ENCODE measurements at places on chromosomes 6 and 20.
A peak's percentile ranks its signal among the peaks of the same experiment; 100 is the strongest.

GRCh38 chr6:33117811-33118277 is 42.1 kb downstream of the HLA-DPB1 start:
- no peak for DNase-seq

DNA sequence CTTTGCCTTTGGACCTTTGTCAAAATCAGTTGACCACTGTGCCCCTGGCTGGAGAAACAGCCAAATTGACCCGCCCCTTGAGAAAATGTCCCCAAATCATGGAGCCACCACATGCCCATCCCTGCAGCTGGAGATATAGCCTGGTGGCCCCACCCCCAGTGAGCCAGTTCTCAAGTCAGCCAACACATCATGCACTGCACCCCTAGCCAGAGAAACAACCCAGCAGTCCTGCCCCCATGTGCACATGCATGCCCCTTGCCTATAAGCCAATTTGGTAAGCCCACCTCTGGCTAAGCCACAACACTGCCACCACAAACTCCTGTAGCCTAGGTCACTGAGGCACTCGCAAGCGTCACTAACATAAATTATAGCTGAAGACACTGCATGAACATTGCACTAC is 174.2 kb upstream of the ECI2 start:
- DNase-seq, result no peak

DNA sequence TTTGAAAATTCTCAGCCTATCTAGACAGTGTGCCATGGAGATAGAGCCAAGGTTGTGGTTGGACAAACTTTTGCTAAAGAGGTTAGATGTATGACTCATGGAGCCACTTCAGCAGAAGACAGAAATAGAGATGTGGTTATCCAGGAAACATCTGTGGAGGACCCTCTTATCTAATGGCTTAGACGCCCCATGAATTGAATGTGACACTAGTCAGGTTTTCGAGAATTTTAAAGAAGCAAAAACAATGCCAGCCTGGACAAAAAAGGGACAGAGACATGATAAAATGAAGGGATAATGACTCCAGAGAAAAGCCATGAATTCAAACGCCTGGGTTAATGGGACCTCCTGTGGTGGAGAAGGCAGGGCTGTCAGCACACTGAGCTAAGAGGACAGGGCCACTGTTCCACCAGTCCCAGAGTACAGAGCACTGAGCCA is 280.5 kb downstream of the CLVS2 start:
- DNase-seq, result no peak

DNA sequence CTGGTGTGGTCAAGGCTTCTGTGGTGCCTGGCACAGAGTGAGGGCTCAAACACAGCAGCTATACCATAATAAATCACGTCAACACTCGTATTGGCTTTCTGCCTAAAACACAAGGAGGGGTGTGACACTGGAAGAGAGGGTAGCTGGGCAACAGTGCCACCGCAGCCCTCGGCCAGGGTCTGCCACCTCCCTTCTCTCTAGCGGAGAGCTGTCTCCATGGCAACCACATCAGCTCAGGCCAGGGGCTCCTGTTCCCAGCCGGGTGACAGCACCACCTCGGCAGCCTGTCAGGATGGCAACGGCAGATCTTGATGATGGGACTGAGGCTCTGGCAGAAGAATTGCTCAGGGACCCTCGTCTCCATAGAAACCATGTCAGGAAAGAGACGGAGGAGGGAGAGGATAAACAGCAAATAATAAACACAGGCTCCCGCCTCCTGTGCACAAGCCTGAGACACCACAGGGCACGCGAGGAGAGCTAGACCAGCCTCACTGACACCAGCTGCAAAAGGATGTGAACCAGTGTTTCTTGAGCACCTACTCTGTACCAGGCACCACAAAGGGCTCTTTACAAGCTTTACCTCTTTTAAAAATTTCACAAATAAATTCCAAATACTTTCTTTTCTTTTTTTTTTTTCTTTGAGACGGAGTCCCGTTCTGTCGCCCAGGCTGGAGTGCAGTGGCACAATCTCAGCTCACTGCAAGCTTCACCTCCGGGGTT is 50.4 kb upstream of the TLDC2 start:
- DNase-seq, result no peak

DNA sequence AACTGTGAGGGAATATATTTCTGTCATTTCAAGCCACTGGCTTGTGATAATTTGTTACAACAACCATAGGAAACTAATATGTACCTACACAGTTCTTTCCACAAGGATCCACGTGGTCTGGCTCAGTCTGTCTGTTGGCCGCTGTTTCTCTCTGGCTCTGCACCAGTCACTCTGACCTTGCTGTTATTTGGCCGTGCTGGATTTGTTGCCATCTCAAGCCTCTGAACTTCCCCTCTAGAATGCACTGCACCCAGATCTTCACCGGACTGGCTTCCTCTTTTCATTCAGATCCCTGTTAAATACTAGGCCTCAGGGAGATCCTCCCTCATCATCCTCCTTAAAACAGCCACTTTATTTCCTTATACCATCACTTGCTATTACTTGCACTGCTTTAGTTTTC is 446.8 kb downstream of the TFAP2B start:
- DNase-seq, result no peak

- no peak for DNase-seq
Measured at GRCh38 chr20:42192321-42192720, 574.1 kb upstream of the CHD6 start.

DNA sequence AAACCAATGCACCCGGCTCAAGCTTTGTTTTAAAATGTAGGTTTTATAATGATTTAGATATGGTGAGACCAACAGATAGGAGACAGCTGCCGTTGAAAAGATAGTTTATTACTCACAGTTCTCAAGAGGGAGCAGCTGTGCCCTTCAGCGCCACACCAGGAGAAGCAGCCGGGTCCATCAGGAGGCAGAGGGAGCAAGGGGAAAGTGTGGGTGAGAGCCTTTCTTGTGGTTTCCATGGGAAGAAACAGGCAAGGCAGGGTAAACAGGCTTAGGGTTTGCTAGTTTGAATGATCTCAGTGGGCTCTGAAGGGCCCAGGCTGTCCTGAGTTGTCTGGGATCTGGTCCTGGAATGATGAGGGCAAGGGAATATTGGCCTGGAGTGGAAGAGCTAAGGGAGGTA is 117.7 kb upstream of the PLCB4 start:
- DNase-seq, result no peak

- no peak for DNase-seq
Measured at GRCh38 chr6:110976575-110976974, 5.3 kb upstream of the RPF2 start.

- no peak for DNase-seq
Measured at GRCh38 chr20:3812259-3812681, 8.1 kb upstream of the AP5S1 start.

- no peak for DNase-seq
Measured at GRCh38 chr6:139638179-139638941, 263.9 kb upstream of the CITED2 start.

DNA sequence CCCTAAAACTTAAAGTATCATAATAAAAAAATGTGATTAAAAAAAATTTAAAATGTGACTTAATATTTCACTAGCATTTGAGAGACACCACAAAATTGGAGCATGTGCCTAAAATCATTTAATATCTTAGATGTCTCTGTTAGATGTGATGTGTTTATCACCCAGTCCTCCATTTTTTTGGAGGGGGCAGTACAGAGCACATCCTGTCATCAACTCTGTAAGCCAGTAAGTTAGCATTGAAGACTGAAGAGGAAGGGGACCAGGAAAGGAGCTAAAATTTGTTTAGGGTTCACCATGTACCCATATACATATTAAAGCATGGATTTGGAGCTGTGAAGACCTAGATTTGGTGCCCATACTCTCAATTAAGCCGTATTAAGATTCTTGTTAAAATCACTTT is 30.7 kb upstream of the ADIG start:
- DNase-seq, result no peak

- DNase-seq, result no peak
Measured at GRCh38 chr6:32905078-32905477, 35.8 kb downstream of the HLA-DMB start.

- DNase-seq, result no peak
Measured at GRCh38 chr6:169902070-169902469, 150.6 kb downstream of the ERMARD start.

DNA sequence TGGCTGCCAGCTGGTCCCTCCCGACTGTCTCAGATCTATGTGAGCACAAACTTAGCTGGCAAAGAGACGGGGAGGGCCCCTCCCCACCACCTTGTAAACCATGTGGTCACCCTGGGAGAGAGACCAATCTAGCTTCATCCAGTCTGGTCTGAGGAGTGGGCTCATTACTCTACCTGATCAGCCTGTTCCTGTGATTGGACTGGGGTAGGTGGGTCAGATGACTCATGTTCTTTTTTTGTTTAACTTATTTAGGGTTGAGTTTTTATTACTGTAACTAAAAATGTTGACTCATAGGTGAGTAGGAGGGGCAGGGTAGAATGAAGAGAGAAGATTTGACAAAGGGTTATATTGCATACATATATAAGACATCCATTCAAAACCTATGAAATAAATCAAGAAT is 4.7 kb downstream of the GSTA4 start:
- DNase-seq, result no peak

DNA sequence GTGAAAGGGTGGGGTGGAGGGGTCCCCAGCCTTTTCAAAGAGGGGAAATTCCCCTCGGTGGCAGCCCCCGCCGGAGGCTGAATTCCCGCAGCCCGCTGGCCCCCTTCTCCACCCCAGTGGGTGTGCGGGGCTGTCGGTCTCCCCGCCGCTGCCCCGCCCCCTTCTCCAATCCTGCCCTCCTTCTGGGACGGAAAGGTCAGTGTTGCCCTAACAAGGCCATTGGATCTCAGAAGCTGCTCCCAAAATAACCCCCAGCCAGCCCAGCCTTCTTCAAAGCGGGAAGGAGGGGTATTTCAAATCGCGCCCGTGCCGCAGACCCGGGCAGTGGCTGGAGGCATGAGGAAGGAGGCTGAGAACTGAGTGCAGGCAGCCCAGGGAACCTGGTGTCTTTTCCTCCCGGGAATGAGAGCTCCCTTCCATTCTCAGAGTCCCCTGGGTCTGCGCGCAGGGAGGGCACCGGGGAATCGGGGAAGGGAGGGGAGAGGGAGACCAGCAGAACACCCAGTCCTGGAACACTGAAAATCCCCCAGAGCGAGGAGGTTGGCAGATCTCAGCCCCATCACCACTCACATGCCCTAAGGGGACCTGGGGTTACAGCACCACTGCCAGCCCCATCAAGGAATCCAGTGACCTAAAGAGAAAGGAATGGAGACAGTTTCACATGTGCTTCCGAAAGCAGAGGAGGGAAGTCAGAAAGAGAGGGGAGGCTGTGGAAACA is at the start of gene JPH2:
TSS of gene JPH2 (minus strand) at position 135 of the 718 bp plus-strand sequence. CDS start 483 bp downstream, outside the sequence.
- no peak for DNase-seq

DNA sequence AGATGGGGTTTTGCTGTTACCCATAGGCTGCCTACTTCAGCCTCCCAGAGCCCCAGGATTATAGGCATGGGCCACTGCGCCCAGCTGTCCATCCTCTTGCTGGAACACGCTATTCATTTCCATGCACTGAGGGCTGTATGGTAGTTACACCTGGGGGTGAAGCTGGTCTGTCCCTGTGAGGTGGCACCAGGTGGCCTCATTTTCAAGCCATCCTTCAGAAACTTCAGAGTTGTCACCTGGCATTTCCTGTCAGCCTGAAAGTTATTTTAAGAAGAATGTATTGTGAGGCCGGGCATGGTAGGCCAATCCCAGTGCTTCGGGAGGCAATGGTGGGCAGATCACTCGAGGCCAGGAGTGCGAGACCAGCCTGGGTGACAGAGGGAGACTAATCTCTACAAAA is 147.6 kb downstream of the DTNBP1 start:
- DNase-seq, result no peak

GRCh38 chr6:56949925-56950495 is 4.9 kb upstream of the BEND6 start:
- no peak for DNase-seq

DNA sequence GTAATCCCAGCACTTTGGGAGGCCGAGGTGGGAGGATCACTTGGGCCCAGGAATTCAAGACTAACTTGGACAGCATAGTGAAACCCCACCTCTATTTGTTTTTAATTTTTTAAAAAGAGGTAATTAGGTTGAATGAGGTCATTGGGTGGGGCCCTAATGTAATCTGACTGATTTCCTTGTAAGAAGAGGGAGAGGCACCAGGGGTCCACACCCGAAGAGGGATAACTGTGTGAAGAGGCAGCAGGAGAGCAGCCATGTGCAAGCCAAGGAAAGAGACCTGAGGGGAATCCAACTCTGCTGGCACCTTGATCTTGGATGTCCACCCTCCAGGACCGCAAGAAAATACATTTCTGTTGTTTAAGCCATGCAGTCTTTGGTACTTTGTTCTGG is 63.4 kb downstream of the QRSL1 start:
- no peak for DNase-seq

DNA sequence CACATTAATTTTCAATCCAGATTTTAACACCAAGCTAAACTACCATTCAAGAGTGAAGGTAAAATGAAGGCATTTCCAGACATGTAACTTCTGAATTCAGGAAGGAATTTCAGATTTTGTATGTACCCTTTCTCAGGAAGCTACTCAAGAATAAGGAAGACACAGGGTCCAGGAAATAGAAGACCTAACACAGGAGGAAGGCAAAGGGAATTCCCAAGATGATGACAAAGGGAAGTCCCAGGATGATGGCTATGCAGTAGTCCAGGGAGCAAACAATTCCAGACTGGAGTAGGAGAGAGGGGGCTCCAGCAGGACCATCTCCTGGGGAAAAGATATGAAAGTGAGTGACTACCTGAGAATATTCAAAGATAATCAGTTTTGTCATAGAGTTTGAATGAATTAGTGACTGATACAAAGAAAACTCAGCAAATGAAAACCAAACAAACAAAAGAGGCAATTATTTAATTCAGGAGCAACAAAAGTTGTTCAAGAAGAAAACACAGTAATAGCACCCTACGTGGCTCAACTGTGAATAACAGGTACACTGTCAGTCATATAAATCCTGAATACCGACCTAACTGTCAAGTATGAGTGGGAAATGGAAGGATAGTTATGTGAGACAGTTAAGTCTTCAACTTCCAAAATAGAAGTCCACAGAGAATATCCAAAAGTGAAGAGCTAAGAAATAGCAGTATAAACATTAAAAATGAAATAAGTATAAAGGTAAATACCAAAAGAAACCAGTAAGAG is 4.0 kb downstream of the RNF24 start:
- no peak for DNase-seq

GRCh38 chr6:101266063-101266462 is 127.4 kb upstream of the GRIK2 start:
- peak; percentile 2 for DNase-seq

DNA sequence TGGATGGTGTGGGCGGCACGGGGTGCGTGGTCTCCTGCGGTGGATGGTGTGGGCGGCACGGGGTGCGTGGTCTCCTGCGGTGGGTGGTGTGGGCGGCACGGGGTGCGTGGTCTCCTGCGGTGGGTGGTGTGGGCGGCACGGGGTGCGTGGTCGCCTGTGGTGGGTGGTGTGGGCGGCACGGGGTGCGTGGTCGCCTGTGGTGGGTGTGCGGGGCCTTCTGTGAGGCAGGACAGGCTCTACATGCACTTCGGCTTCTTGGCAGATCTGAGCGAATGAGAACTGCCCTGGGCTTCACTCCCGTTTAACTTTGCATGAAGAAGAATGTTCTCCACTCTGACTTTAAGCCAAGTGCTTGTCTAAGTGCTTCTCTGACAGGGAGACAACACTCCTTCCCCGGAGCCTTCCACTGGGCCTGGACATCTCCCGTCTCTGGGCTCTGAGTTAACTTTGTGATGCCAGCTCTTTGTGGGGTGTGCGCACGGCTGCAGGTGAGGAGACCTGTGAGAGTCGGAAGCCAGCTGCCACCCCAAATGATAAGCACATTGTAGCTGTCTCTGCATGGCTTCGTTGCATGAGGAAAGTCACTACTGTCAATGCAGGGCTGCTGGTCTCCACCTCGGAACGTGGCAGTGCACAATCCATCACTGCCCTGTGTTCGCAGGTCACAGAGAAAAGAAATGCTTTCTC is 244.8 kb downstream of the DLL1 start:
- DNase-seq, result no peak

- no peak for DNase-seq
Measured at GRCh38 chr6:121767211-121767610, 331.8 kb downstream of the GJA1 start.

- DNase-seq, result no peak
Measured at GRCh38 chr20:19659448-19659847, 98.6 kb upstream of the RIN2 start.

Data from CD4-positive, alpha-beta T cell treated with Interleukin-10 for 1 hour (primary cell).